ENCODE measurements at places on chromosomes 13 and 19. TPM values are rescaled to one million over a fixed set of nuclear protein-coding genes. Genes with fewer than 3 reads are reported as not detected.

Gene RDH13
- 10.1 TPM for total RNA-seq

Gene ZNF541
- total RNA-seq: not detected

Gene CEACAM3
- total RNA-seq: not detected

Gene MAST1
- 3.3 TPM for total RNA-seq

Gene CYP4F8
- not detected for total RNA-seq

Gene DPF1
- 1.3 TPM for total RNA-seq
